GM23338 (cell line): ENCODE measurements at places on chromosomes 5 and 9. TPM values are rescaled to one million over a fixed set of nuclear protein-coding genes. Genes with fewer than 3 reads are reported as not detected.

DNA sequence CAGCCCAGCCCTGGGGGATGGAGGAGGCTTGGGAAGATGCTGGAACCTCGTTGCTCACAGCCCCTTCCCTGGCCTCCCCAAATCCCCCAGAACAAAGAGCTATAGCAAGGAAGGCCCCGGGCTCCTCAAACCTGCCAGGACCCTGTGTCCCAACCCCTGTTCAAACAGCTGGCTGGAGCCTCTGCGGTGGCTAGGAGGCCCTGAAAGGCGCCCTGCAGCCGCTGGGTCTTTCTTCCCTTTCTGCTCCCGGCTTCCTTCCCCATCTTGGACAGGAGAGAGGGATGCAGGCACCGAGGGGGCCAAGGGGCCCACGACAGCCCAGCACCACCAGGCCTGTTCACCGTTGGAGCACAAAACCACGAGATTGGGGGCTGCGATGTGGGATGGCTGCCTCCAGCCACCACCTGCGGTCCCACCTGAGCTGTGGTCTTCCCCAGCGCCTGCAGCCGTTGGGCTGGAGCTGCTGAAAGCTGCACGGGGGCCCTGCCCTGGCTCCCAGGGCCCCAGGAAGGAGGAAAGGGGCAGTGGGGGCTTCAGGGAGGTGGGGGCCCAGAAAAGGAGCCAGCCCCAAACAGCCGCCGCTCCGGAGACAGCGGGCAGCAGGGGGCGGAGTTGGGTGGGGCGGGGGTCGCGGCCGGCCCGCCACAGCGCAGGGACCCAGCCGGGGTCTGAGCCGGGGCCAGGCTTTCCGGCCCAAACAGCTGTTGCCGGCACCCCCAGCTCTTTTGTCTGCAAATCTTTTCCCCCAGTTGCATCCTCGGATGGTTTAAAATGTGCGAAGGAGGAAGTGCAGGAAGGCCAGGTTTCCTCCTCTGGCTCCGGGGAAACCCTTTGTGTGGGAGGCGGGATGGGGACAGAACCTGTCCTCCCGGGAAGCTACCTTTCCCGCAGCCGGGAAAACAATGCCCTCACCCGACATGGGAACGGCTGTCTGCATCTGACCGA lies 16.1 kb downstream of the NOTCH1 start:
- peak; percentile 68 for DNase-seq
- no peak overlapping the region for H3K4me3 ChIP-seq
- H3K4me1 ChIP-seq = peaks cover 10% of the 10 kb centered on the region; the same call in 1 of the 2 replicates

GRCh38 chr9:1173993-1174392 lies 123.8 kb downstream of the DMRT2 start:
- DNase-seq = no peak
- no peaks in the 10 kb centered on the region for H3K27me3 ChIP-seq
- no peak overlapping the region for H3K27ac ChIP-seq
- H3K4me3 ChIP-seq = no peak overlapping the region
- H3K36me3 ChIP-seq = no peaks in the 10 kb centered on the region
- H3K4me1 ChIP-seq = no peaks in the 10 kb centered on the region

- no peaks in the 10 kb centered on the region for H3K36me3 ChIP-seq
- H3K4me1 ChIP-seq = peaks cover 3% of the 10 kb centered on the region; the same call in 1 of the 2 replicates
- H3K27me3 ChIP-seq = no peaks in the 10 kb centered on the region; the same call in 1 of the 2 replicates
- DNase-seq = peak; percentile 90
- H3K27ac ChIP-seq = no peak within 1 kb of the TSS
These were observed at the start of gene NME5 for GRCh38 chr5:138138949-138139780. Gene NME5 (minus strand): TSS chr5:138139428. CDS start chr5:138138780, 648 bp downstream.

DNA sequence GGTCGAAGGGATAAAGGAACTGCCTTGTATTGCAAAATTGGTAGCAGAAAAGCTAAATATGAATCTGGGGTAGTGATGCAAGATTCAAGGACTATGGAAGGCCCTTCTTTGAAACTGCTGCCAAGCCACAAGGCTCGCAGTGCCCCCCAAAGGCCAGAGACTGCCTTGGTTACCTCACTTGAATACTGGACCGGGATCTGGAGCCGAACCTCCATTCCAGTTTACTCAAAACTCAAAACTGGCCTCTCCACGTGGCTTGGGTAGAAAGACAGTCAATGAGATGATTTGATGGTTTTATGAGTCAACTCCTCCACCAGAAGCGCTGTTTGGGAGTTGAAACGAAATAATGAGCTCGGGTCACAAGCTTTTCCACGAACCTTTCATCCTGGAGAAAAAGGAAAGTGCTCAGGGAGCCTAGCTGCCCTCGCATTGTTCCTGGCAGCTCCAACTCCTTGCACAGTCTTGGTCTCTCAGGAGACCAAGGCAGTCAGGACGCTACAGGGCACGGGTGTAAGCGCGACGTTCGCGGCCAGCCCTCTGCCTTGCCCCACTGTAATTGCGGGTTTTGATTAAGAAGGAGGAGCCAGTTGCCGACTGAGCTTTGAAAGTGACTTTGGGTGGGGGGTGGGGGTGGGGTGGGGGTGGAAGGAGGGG lies 2.8 kb downstream of the ST8SIA4 start:
- no peak overlapping the region for H3K27ac ChIP-seq
- H3K4me3 ChIP-seq = peak overlapping the region; percentile 73
- peaks cover 20% of the 10 kb centered on the region for H3K4me1 ChIP-seq
- peak; percentile 57 for DNase-seq
- peaks cover 64% of the 10 kb centered on the region for H3K27me3 ChIP-seq

LIX1 gene
- polyA plus RNA-seq = 0.13 and 0.16 TPM in 2 replicates

SPINK6 gene
- polyA plus RNA-seq = 0.53 TPM in 1 of 2 replicates, not detected in the other

DNA sequence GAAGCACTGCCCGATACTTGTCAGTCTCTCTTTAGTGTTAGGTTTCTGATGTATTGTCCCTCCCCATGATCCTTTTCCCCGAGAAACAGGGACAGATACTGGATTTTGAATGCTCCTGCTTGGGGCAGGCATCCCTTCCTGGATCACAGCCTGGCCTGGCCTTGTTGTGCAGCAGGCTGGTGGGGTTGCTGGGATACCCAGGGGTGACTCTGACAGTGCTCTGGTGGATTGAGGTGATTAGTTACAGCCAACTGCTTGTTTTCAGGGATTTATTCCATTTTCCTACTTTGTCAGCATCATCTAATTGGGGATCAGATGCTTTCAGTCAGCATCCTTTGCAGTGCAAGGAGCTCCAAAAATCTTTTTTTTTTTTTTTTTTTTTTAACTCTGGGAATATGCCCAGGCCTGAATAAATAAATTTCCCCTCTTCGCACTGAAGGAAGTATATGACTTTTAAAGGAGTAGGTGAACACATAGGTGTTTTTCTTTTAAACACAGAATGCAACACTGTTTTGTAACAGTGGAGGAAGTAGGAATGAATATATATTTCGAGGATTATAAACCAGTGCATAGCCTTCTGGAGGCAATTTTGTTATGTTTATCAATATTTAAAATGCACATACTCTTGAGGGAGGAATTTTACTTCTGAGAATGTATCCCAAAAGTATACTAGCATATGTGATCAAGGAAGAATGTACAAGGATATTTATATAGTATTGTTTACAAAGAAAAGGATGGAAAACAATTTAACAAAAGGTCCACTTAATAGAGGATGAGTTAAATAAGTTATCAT lies 127.3 kb upstream of the ELL2 start:
- H3K27ac ChIP-seq = no peak overlapping the region
- H3K36me3 ChIP-seq = no peaks in the 10 kb centered on the region
- H3K4me3 ChIP-seq = no peak overlapping the region
- no peak for DNase-seq

DNA sequence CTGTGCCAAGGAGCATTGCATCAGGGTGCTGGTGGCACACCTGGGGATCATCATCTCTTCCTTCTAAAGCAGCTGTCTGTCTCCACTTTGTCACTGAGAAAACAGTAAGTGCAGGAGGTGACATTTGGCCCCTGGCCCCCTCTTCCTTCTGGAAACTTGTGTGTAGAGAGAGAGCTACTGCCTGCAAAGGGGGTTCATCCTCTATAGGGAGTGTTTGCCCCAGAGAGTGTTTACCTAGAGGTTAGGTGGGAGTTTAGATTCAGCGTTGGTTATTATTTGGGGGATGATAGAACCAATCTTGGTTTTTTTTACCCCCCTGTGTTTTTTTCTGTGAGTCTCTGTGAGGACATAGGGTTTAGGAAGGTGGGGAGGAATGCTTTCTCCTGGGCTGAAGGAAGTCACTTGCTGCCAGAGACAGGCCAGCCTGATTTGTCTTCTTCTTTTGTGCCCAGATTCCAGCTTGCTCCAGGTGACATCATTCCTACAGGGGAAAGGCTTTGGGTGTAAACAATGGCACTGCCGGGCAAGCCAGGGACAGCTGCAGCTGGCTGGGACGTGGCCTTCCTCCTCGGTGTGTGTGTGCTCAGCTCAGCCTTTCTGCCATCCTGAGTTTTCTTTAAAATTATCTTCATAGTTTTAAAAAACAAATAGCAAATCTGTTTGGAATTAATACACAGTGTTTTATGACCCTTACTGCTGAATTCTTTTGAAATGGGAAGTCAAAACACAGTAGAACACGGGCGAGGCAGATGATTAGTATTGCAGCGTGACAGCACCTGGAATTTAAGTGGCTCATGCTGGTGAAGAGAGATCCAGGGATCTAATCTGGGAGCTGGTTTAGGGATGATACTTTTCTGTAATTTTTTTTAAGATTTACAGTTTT lies 24.5 kb downstream of the PRRC2B start:
- peak; percentile 66 for DNase-seq
- H3K27ac ChIP-seq = peak overlapping the region; percentile 89
- no peaks in the 10 kb centered on the region for H3K27me3 ChIP-seq
- H3K4me3 ChIP-seq = no peak overlapping the region
- no peaks in the 10 kb centered on the region for H3K36me3 ChIP-seq

HEMGN gene
- polyA plus RNA-seq = not detected in 2 replicates

GRCh38 chr5:130520211-130520610 lies 615.9 kb downstream of the CHSY3 start:
- peaks cover 8% of the 10 kb centered on the region for H3K4me1 ChIP-seq
- DNase-seq = peak; percentile 28
- no peak overlapping the region for H3K4me3 ChIP-seq
- no peaks in the 10 kb centered on the region for H3K27me3 ChIP-seq

DNA sequence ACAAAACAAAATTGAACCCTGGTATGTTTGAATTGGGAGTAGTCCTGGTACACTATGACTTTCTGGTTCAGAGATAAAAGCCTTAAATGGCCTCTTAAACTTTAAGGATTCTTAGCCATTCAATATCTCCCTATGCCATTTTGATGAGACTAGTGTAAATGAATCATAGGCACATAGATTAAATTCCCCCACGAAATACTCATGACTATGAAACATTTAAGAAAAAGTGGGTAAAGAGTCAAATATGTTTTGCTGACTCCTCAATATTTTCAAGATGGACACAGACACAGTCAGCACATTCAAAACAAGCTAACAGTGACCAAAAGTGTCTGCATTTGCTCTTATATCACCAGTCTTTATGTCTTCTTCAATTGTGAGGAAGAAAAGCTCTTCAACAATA lies 278.3 kb downstream of the PDE4D start:
- H3K4me3 ChIP-seq = no peak overlapping the region
- no peaks in the 10 kb centered on the region for H3K36me3 ChIP-seq
- H3K27me3 ChIP-seq = no peaks in the 10 kb centered on the region
- H3K27ac ChIP-seq = no peak overlapping the region

- H3K27me3 ChIP-seq = no peaks in the 10 kb centered on the region
- H3K4me3 ChIP-seq = no peak overlapping the region
- H3K4me1 ChIP-seq = no peaks in the 10 kb centered on the region
- no peak overlapping the region for H3K27ac ChIP-seq
- H3K36me3 ChIP-seq = no peaks in the 10 kb centered on the region
These were observed 116.0 kb downstream of the TENT4A start for GRCh38 chr5:6829150-6829784.
